ENCODE measurements at places on chromosomes 7 and 10. TPM values are rescaled to one million over a fixed set of nuclear protein-coding genes. Genes with fewer than 3 reads are reported as not detected.

NAT16 gene
- not detected for total RNA-seq

- no peak for DNase-seq
Observed at GRCh38 chr10:34648919-34649318, 166.2 kb downstream of the PARD3 start.

DNA sequence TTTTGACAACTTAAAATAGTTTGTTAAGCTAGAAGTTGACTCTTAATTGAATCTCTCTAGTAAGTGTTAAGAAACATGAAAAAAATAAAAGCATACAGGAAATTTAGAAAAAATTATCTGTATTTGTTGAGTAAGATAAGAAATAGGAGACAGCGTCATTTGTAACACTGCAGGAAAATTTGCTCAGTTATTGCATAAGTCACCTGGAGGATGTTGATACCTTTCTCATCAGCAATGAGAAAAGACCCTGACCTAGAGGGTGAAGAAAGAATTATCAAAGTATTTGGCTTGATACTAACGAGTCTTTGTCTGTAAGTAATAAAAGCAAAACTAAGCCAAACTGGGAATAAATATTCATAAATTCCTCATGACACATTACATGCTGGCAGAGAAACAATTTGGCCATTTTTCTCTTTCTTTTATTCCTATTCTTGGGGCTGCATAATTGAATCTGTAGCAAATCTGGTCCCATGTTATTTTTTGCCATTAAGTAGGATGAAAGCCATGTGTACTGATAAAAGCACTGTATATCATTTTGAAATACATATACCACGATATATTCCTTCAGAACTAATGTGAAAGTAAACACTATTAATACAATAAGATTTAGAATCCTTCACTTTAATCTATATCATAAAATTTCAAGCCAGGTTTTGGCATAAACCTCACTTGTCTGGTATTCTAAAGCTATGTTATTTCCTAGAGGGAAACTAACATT lies 362.8 kb downstream of the THSD7A start:
- DNase-seq = no peak

GRCh38 chr7:39754326-39755120 lies 131.2 kb downstream of the RALA start:
- peak; percentile 67 for DNase-seq

CRYGN gene
- total RNA-seq = 0.67 TPM

TMEM168 gene
- 30.1 TPM for total RNA-seq

ATP6V0E2 gene
- 17.3 TPM for total RNA-seq

BICC1 gene
- total RNA-seq = 23.8 TPM

DNA sequence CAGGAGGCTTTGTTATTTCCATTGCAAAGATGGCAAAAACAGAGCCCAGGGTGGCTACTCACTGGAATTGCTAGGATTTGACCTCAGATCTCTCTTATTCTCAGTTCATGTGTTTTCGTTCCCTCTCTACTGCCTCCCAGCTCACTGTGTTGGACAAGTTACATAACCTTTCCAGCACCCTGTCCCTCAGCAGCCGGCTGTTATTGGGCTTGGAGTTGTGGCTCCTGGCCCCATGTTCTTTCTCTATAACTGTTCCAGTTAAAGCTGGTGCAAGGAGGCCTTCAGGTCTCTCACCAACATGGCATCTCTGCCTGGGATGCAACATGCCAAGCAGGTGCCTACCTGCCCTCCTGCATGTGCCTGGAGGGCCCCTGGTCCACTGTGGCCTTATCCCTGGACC lies 56.8 kb downstream of the LRRC18 start:
- DNase-seq = no peak

GRCh38 chr10:90138844-90139243 lies 437.5 kb downstream of the KIF20B start:
- DNase-seq = no peak

PNLIPRP3 gene
- total RNA-seq = not detected

DNA sequence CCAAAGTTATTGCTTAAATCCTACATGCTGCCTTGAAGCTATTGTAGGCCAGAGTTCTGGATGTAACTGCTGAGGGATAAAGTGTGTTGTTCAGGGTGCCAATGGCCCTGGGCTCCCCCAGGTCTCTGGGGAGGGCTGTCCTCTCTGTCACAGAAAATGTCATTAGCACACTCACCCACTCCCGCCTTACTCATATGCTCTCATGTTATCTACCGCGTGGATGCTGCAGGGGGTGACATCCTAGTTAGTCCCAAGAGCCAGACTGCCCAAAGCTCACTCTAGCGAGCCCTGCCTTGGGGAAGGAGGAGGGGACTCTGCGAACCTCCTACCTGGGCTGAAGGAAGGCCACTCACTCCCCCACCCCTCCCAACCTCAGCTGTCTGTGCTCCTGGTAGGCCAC lies 122.5 kb downstream of the FRMD4A start:
- DNase-seq = no peak

DNA sequence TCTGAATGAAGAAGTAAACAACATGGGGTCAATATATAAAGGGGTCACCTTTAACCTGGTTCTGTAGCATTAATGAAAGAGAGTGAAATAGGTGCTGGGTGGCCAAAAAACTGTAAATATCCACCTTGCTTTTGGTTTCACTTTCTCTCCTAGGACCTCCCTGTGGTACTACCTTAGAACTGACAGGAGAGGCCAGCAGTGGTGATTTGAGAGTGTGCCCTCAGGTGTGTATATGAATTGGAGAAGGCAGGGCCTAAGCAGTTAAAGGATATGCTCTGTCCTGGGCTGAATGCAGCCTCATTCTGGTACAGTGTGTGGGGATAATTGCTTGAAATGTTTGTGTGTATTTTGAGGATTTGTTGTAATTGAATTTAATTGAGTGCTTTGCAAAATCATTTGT lies 62.0 kb downstream of the BBS9 start:
- no peak for DNase-seq

OPN1SW gene
- not detected for total RNA-seq

DNA sequence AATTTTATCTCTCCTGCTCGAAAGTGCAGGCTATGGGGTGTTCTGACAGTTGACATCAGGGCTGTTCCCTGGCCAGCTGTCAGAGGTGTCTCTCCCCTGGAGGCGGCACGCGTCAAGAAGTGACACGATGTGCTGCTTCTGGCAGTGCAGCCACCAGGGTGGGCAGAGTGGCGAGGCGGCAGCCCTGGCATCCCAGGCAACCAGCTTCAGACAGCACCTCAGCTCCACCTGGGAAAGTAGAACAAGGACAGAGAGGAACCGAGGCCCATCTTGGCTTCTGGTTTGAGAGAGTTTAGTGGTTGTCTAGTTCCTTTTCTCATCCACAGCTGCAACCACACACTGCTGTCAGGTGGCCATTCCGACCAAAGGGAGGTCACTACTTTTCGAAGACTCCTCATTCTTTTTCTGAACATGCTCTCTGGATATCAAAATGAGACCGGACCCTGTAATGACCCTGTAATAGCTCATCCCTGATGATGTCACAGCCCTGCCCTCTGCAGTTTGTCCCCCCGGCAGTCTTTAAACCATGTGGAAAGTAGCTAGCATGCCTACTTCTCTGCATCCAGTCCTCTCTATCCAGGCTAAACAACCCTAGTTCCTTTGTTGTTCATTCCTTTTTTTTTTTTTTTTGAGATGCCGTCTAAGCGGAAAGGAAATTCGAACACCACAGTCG lies 381.0 kb upstream of the NRP1 start:
- no peak for DNase-seq

DNA sequence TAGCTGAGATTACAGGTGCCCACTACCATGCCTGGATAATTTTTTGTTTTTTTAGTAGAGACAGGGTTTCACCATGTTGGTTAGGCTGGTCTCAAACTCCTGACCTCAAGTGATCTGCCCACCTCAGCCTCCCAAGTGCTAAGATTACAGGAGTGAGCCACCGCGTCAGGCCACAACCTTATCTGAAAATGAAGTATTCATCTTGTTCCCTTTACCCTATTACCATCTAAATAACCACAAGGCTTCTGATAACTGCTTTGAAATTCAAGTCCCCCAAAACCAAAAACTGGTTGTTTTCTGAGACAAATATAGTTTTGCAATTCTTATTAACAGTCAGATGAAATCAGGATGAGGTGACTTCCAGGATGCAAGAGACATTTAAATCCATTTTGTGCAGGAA lies 2.4 kb downstream of the TCTN3 start:
- no peak for DNase-seq

ANKRD2 gene
- not detected for total RNA-seq

CTNNA3 gene
- 2.0 TPM for total RNA-seq

GRCh38 chr7:142934056-142934455 lies 510 bp upstream of the TRPV5 start:
- no peak for DNase-seq

- no peak for DNase-seq
Observed at GRCh38 chr10:52984169-52984568, 211.6 kb upstream of the MBL2 start.
